ENCODE measurements at places on chromosomes 11 and 22.

- no peak for DNase-seq
These were observed 6.1 kb downstream of the MICAL2 start for GRCh38 chr11:12116425-12117032.

DNA sequence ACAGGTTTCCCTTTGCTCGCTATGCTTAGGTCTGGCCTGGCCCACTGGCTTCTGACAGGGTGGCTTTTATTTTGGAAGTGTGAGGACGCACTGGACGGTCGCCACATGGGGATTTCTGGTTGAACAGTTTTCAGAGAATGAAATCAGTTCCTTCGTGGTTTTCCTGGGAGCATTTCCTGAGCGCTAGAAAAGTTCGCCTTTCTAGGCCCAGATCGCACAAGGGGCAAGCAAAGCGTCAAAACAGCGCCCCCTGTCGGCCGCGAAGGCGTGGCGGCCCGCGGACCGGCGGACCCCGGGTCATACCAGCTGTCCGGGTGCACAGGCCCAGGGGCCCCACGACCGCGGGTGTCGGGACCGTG lies 12.7 kb upstream of the CYP2R1 start:
- no peak for DNase-seq

- DNase-seq, result no peak
These were observed 10.6 kb downstream of the FLI1 start for GRCh38 chr11:128704517-128704916.

- no peak for DNase-seq
These were observed 139.4 kb downstream of the LUZP2 start for GRCh38 chr11:24636291-24636629.

GRCh38 chr22:49426098-49426497 lies 401.6 kb downstream of the BRD1 start:
- DNase-seq, result no peak

- no peak for DNase-seq
These were observed 49.9 kb downstream of the ZBTB16 start for GRCh38 chr11:114109206-114110090.

DNA sequence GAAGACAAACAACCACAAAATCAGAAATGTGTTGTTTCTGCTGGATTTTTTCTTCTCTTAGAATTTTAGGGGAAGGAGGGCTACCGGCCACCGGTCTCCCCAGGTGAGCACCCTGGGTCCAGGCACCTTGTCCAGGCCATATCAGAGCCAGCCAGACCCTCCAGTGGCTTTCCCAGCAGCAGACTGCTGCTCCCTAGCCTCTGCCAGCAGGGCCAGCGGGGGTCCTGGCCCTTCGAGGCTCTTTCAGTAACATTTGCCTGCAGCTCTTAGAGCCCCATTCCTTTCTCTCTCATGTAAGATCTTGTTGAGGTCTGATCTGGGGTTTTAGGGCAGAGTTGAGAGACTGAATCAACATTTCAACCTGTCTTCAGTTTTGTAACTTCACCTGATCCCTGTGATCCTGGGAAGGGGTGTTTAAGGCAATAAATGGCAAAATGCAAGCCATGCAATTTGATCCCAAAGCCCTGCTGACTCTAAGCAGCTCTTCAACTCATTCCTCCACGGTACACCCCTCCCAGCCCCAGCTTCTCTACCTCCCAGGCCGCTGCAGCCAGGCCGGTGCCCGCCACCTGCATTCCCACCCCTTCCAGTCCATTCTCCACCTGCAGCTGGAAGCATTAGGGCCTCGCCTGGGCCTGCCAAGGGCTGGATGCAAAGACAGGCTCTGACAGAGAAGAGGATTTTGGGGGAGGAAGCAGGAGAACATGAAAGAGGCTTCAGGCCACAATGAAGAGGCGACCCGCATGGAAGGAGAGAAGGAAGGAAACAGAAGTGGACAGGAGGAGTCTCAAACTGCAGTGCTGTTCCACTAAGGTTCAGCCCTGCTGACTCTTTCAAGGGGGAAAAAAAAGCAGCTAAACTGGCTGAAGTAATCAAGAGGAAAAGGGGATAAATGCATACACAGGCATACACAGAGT lies 113.0 kb upstream of the FGF3 start:
- DNase-seq, result no peak

DNA sequence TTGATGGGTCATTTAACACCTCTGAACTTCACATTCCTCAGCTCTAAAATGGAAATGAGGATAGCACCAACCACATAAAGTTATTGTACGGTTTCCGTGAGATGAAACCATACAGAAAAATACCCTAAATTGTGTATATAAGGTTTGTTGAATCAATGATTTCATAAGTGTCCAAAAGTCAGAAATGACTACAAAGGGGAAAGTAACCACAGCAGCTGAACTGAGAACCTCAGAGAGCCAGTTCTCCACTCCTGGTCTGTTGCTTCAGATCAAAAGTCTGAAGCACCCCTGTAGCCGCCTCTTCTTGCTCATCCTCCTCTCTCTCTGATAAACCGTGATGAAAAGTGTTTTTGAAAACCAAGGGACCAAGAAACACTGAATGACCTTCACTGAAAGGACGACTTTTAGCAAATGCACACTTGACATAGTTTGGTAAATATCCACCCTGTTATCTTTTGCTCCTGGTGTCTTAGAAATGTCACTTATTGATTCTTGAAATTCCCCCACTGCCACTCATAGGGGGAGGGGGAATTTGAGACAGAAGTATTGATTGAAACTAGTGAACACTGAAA lies 194.5 kb downstream of the NAV2 start:
- DNase-seq, result no peak

DNA sequence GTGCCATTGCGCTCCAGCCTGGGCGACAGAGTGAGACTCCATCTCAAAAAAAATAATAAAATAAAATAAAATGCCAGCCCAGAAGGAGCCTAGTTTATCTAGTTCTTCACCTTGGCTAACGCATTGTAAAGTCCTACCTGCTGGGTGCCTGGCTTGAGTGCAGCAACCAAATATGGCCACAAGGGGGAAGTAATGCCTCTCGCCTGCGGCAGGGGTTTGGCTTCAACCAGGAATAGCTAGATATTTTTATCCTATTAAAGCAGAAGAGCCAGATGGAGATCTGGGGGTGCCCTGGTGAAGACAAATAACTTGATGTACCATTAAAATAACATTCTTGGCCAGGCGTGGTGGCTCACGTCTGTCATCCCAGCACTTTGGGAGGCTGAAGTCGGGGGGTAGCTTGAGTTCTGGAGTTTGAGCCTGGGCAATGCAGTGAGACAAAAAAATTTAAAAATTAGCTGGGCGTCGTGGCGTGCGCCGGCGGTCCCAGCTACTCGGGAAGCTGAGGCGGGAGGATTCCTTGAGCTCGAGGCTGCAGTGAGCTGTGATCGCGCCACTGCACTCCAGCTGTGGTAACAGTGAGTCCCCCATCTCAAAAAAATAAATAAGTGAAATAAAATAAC lies 20.6 kb upstream of the PLEKHB1 start:
- no peak for DNase-seq

GRCh38 chr11:13116491-13116890 lies 107.4 kb downstream of the RASSF10 start:
- no peak for DNase-seq

DNA sequence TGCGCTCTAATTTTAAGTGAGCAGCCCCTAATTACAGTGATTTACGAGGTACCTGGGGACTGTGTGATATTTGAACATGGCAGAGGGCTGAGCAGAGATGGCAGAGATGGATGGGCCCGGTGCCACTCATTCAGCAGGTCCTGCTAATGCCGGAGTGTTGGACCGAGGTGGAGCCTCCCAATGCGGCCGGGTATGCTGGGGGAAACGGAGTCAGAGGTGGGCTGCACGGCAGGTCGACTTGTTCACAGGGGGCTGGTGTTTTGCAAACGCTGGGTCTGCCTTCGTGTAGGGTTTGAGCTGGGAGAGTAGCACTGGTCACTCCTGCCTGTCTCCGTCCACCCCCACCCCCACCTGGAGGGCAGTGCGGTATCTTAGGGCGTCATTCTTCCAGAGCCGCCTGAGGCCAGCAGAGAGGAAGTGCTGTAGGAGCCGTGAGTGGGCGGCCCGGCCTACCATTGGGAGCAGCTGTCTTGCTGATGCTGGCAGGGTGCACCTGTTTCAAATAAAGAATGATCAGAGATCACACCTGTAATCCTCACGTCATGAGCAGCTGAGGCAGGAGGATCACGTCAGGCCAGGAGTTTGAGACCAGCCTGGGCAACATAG lies 122.6 kb downstream of the IGLL1 start:
- no peak for DNase-seq

DNA sequence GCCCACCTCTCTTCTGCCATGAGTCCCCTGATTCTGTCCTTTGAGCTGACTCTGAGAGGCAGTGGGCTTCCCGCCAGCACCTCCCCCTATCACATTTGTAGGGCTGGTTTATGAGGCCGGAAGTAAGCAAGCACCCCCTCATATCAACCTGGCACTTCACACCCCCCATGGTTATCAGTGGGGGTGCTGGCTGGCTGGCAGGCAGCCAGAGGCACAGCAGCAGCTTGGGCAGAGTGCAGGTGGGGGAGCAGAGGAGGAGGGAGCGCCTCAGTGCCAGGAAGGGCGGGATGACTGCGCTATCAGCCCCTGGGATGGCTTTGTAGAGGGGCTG lies 22.9 kb upstream of the CHRM4 start:
- DNase-seq, result no peak
